ENCODE measurements at places on chromosomes 6 and 20. TPM values are rescaled to one million over a fixed set of nuclear protein-coding genes. Genes with fewer than 3 reads are reported as not detected.

- H3K27ac ChIP-seq = no peak overlapping the region
- no peak for DNase-seq
- no peaks in the 10 kb centered on the region for H3K4me1 ChIP-seq
- H3K4me3 ChIP-seq = no peak overlapping the region
- H3K27me3 ChIP-seq = no peaks in the 10 kb centered on the region
Measured at GRCh38 chr6:9647599-9647998, 767.3 kb downstream of the TFAP2A start.

DNA sequence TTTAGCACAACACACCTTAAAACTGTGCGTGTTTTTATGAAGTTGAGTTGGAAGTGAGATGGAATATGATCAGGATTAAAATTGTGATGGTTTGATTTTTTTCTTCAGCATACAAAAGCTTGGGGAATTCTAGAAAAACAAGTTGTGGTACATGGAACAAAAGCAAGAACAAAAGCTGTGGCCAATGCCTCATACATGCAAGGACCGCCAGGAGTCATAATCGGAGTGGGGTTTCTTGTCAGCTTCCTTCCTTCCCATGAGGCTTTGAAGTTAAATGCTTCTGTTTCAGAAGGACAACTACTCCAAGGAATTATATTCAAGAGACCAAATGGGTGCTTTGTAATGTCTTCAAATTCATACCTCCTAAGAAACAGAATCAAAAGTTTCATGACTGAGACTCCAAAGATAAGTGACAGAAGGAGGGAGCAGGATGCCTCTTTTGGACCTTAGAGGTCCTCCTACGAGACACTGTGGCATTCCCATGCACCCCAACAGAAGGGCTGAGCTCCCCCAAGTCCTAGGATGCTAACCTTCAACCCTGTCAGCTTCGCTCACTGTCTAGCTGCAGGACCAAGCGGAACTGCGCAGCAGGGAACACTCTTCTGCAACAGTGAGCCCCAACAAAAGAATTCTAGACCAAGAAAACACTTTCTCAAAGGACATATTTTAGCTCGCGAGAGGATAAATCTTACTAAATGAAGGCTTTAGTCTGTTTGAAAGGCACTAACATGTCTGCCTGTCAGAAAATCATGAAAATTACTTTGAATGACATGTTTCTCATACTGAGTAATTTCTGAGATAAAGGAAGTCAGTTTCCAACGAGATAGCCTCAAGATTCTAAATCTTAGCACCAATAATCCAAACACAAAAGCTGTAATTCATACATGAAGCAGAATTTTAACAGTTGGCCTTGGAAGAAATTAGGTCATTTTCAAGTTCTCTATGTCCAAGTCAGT is 108.5 kb upstream of the NHSL1 start:
- H3K36me3 ChIP-seq = no peaks in the 10 kb centered on the region
- H3K4me3 ChIP-seq = no peak overlapping the region
- no peak overlapping the region for H3K27ac ChIP-seq
- peaks cover 29% of the 10 kb centered on the region for H3K27me3 ChIP-seq
- DNase-seq = no peak

GRCh38 chr20:33667245-33667675 is 517 bp downstream of the ACTL10 start:
- H3K27me3 ChIP-seq = no peaks in the 10 kb centered on the region
- H3K4me3 ChIP-seq = peak overlapping the region; percentile 79
- peak overlapping the region; percentile 67 for H3K27ac ChIP-seq
- H3K4me1 ChIP-seq = peaks cover 27% of the 10 kb centered on the region

DNA sequence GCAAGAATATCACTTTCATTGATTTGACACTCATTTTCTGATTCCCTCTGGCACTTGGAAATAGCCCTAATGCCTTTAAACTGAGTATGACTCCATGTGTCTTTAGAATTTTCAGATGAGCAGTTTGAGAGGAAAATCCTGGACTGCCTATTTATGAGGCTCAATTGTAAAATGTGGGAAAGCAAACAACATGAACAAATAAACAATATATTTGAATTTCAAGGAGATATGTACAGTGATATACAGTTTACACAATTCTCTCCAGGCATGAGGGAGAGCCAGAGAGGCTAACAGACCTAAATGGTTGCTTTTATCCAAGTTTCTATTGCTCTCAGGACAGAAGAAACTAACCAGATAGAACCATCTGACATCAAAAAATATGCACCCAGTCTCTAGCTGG is 748.2 kb upstream of the NRSN1 start:
- H3K4me1 ChIP-seq = no peaks in the 10 kb centered on the region
- H3K36me3 ChIP-seq = no peaks in the 10 kb centered on the region
- H3K4me3 ChIP-seq = no peak overlapping the region
- no peak overlapping the region for H3K27ac ChIP-seq

Gene CGA
- 0.59 TPM for total RNA-seq

Measured in activated T-helper 2 cell treated with anti-CD3 and anti-CD28 coated beads, Interferon-gamma antibody, Interleukin-2, Interleukin-4, amounts not matched to agents 10 μg/mL and 5 μg/mL and 100 μg/mL, durations not matched to agents 14 hours and 24 hours and 36 hours (primary cell).